ENCODE measurements at places on chromosomes 2 and 18.
A peak's percentile ranks its signal among the peaks of the same experiment; 100 is the strongest.

- DNase-seq: no peak
Measured at GRCh38 chr18:13696961-13697360, 29.4 kb downstream of the FAM210A start.

DNA sequence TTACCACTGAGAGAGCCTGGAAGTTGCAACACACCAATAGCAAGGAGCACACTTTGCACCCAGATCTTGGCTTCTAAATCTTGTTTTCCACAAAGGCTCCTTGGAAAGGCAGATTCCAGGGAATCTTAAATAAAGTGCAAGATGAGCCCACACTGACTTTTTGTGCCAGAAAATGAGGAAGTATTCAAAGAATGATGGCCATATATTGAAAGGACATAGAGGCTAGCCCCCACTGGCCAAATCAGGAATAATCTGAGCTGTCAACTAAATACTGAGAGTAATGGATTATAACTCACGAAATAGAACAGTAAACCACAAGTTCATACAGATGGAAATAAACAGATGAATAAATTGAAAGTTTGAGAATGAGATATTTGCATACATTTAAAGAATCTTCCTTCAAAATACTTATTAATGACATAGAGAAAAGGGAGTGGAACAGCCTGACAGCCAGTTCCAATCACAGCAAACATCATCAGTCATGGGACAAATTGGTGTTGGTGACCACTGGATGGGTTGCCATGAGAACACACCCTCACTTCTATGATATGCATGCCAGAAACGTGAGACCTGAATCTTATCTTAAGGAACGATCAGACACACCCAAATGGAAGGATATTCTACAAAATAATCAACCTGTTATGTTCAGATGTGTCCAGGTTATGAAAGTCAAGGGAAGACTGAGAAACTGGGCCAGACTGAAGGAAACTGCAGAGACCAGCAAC is 12.2 kb upstream of the ACKR3 start:
- no peak for DNase-seq

DNA sequence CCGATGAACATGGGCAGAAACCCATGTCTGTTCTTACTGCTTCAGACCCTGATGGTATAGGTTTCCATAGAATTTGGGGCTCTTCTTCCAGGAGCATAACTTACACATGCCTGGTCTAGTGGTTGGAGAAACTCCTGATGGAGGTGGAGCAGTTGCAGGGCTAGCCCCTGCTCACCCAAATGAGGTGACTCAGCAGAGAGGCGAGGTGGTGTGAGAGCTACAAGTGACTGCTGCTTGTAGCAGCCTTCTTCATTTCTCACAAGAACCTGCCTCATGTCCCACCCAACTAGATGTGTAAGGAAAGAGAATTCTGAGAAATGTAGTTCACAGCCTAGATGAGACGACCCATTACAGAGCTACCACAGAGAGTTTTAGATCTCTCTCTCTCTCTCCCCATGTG is 105.3 kb downstream of the ZNF407 start:
- DNase-seq: no peak

DNA sequence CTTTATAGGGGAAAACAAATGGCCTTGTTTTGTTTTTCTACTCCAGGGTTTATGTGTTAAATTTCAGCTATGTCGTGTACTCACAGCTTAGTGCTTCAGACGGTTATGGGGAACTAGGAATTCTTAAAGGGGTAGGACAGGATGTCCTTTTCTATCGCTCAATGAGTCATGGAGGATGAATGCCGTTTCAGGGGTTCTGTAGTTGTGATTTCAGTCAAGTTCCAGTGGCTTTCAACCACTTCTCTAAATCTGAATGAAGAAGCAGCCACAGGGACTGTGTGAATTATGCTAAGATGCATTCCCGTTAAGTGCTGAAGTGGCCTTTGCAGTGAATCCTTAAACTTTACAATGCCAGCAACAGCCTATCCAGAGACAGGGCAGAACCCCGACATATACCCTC is 1231.7 kb upstream of the ZEB2 start:
- DNase-seq: no peak

GRCh38 chr18:58196881-58197872 is 153.2 kb downstream of the NEDD4L start:
- no peak for DNase-seq

DNA sequence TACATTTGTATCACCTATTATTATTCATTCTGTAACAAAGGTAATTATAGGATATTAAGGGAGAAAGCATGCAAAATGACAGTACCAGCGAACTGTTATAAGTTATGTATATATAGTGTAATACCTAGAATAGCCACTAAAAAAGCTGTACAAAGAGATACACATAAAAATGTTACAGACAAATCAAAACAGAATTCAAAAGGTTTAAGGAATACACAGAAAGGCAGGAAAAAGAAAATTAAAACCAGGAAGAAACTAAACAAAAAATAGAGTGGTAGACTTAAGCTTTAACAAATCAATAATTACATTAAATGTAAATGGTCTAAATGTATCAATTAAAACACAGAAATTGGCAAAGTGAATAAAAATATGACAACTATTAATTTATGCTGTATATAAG is 176.4 kb upstream of the REV1 start:
- no peak for DNase-seq

- no peak for DNase-seq
Measured at GRCh38 chr18:13641551-13642439, 84.6 kb downstream of the FAM210A start.

- no peak for DNase-seq
Measured at GRCh38 chr2:186399082-186399644, 86.9 kb upstream of the ZC3H15 start.

DNA sequence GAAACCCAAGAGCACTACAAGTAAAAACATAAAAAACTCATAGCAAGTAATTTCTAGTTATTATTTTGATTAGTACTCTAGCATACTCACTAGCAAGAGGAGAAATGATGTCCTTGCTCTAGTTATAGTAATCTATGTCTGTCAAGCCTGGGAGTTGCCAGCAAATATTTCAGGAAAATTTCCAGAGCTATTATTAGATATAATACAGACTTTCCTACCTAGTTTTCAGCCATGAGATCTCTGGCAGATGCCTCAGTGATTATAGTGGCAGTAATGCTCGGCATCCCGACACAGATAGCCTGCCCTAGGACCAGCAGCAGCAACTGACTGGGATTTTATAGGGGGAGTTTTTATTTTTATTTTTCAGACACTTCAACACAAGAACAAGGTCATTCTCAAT is 224.4 kb downstream of the ZNF385B start:
- DNase-seq: no peak

GRCh38 chr2:152370783-152371182 is 35.8 kb downstream of the FMNL2 start:
- DNase-seq: no peak

DNA sequence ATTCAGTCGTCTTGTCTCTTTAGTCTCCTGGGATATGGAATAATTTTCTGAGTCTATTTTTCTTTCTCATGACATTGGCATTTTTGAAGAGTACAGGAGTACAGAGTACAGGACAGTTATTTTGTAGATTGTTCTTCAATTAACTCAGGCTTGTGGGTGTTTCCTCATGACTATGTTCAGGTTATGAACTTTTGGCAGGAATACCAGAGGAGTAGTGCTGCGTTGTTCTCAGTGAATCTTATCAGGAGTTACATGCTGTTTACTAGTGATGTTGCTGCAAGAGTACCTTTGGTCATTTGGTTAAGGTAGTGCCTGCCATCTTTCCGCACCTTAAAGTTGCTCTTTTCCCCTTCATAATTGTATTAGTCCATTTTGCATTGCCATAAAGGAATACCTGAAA is 41.3 kb upstream of the AGFG1 start:
- no peak for DNase-seq

GRCh38 chr2:10324095-10324832 is 21.6 kb downstream of the HPCAL1 start:
- no peak for DNase-seq

DNA sequence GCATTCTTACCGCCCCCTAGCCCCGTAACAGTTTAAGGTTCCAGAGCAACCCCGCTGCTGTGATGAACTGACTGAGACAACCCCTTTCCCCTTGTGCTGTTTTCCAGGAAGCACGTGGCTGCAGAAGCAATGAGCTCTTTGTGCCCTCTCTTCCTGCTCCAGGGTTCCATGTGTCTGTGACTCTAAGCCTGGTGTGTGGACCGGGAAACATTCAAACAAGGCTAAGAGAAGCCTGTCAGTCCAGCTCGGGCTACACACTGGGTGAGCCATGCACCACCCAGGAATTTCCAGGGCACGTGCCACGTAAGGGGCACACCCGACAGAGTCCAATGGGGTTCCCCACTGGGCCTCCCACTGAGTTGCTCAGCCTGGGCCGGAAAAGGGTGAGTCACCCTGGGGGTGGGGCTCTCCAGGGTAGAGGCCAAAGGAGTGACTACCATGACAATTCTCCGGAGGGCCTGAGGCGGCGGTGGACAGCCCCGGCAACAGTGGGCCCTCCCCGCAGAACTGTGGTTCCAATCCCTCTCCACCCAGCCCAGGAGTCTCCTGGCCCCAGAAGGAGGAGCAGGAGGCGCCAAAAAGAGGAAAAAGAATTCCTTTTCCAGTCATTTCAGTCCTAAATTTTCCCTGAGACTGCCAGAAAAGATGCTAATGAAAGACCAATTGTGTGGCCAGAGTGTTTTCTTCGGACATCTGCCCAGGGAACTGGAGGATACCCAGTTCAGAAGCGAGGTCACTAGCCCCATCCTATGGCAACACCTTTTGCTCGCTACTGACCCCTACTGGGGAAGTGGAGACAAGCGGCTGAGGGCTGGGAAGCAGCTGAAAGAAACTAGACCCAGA is 157.8 kb upstream of the SLC1A4 start:
- DNase-seq: peak; percentile 53

DNA sequence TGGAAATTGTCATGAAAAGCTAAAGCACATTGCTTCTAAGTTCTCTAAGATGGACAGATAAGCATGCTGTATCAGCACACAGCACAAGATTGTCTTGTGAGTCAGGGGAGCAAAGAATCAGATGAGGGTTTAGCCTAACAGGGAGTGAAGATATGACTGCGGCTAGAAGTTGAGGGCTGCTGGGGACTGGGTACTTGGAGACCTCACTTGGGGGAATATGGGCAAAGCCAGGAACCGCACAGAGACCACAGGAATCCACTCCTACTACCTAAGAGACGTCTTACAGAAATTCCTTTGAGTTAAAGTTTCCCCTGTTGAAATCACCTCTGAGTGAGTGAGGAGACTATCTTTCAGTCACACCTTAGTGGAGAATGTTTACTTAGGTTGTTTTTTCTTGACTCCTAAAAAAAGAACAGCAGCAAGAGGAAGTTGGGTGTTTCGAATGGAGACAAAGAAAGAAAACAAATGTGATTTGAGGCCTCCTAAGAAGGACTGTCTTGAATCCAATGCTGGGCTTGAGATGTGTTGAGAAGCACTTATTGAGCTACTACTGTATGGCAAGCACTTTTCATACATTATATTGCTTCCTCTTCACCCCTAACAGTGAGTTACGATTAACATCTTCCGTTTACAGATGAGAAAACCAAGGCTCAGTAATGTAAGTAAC is 100.7 kb downstream of the ANKRD44 start:
- no peak for DNase-seq

GRCh38 chr2:72994282-72994990 is 77.1 kb downstream of the SFXN5 start:
- no peak for DNase-seq

GRCh38 chr2:101185656-101186055 is 34.5 kb upstream of the TBC1D8 start:
- no peak for DNase-seq

DNA sequence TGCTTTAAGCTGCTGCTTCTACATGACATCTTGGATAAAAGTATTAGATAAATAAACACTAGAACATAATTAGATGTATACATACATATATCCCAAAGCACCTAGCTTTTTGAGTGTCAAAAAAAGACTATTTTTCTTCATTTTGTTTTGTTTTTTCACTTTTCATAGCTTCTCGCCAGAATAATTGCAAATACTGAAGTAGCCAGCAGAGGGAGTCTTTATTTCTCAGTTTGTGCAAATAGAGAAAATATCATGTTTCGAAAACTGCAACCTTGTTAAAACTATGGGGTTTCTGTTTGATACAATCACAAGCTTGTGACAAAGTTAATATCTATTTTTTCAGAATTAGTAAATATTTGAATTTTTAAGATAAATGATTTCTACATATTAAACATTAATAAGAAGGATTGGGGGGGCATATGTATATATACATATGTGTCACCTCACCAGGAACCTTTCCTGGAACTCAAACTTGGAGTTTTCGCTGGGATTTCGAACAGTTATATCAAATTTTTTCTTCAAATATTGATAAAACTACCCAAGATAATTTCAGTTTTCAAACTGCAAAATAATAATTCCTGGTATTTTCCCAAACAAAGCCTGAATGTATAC is 61.0 kb downstream of the GRB14 start:
- DNase-seq: no peak

GRCh38 chr2:219448099-219448775 is 13.6 kb downstream of the SPEG start:
- DNase-seq: no peak

- DNase-seq: no peak
Measured at GRCh38 chr2:72780477-72780876, 45.4 kb downstream of the EXOC6B start.

DNA sequence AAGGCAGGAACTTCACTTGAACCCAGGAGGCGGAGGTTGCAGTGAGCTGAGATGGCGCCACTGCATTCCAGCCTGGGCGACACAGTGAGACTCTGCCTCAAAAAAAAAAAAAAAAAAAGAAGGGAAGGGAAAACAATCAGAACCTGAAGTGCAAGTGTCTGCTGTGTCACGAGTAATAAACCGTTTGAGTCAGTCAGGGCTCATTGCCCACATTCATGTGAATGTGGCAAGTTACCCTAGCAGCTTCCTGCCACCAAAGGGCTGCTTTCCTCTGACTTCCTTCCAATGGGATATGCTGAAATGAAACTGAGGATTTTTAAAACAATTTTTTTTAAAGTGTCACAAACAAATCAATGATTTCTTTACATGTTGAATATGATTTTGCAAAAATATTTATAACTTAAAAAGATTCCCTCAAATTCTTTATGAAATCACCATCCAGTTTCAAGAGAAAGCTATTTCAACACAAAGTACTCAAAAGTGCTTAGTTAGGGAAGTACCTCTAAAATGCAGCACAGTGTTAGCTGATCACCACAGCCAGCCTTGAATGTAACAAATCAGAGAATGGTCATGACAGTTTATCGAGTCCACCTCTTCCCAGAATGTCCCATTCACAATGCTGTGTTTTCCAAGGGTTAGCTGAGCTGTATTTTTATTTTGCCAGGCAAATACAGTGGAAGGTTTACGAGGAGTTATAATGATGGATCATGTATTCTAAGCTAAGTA is 36.4 kb downstream of the WDSUB1 start:
- DNase-seq: no peak

GRCh38 chr2:171334946-171335345 is 98.8 kb downstream of the METTL8 start:
- no peak for DNase-seq

- DNase-seq: no peak
Measured at GRCh38 chr2:11286323-11286722, 58.1 kb downstream of the ROCK2 start.

GRCh38 chr18:20963027-20963426 is 148.6 kb downstream of the ROCK1 start:
- DNase-seq: no peak

- no peak for DNase-seq
Measured at GRCh38 chr18:8901019-8901418, 195.7 kb downstream of the MTCL1 start.
